Testis (tissue), 5 donors: ENCODE measurements at places on chromosomes 2 and 18. TPM values are rescaled to one million over a fixed set of nuclear protein-coding genes. Genes with fewer than 3 reads are reported as not detected.

GRCh38 chr2:120547662-120548061 is 188.0 kb upstream of the GLI2 start:
- no peak overlapping the region for H3K27ac ChIP-seq
- no peaks in the 10 kb centered on the region for H3K27me3 ChIP-seq
- H3K4me3 ChIP-seq = no peak overlapping the region
- DNase-seq = no peak
- H3K4me1 ChIP-seq = peaks cover 28% of the 10 kb centered on the region

- H3K4me1 ChIP-seq = no peaks in the 10 kb centered on the region
- no peaks in the 10 kb centered on the region for H3K27me3 ChIP-seq
- DNase-seq = peak; percentile 79
- H3K36me3 ChIP-seq = no peaks in the 10 kb centered on the region
These were observed 27.4 kb upstream of the SPR start for GRCh38 chr2:72859831-72860262.

Gene FKBP1B
- 3.0 TPM for total RNA-seq

DNA sequence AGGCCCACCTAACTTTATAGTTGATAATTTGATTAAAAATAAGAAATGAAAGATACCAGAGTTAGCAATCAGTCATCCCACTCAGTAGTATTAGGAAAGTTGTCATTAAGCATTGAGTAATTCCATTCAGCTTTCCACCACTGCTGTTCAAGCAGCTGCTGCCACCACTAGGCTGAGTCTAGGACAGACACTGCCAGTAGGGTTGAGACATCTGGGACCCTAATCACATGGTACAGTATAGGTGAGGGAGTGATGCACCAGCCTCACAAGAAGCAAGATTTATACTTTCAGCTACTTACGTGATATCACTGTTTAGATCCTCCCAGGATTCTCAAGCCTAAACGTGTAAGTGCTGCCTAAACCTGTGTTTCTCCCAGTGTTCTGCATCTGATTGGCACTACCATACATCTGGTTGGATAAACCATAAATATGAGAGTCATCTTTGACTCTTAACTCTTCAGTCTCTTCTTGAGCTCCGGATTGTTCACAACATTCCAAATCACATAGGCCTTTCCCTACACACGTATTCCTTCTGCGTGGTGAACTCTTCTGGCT is 3.2 kb downstream of the UBXN4 start:
- no peaks in the 10 kb centered on the region for H3K36me3 ChIP-seq
- no peak overlapping the region for H3K4me3 ChIP-seq
- DNase-seq = peak; percentile 32
- H3K27me3 ChIP-seq = no peaks in the 10 kb centered on the region

GRCh38 chr2:73947412-73948018 is 20.8 kb downstream of the DGUOK start:
- DNase-seq = no peak
- no peak overlapping the region for H3K27ac ChIP-seq
- H3K27me3 ChIP-seq = no peaks in the 10 kb centered on the region
- no peaks in the 10 kb centered on the region for H3K4me1 ChIP-seq
- H3K4me3 ChIP-seq = no peak overlapping the region
- H3K36me3 ChIP-seq = no peaks in the 10 kb centered on the region

Gene IHH
- total RNA-seq = 0.19 TPM

Gene KCMF1
- total RNA-seq = 53.9 TPM

Gene SULT1C4
- total RNA-seq = 3.5 TPM

- no peak for DNase-seq
- no peaks in the 10 kb centered on the region for H3K27me3 ChIP-seq
- H3K4me1 ChIP-seq = no peaks in the 10 kb centered on the region
- no peak overlapping the region for H3K4me3 ChIP-seq
- no peak overlapping the region for H3K27ac ChIP-seq
These were observed 195.5 kb downstream of the CDCA7 start for GRCh38 chr2:173550143-173550542.

DNA sequence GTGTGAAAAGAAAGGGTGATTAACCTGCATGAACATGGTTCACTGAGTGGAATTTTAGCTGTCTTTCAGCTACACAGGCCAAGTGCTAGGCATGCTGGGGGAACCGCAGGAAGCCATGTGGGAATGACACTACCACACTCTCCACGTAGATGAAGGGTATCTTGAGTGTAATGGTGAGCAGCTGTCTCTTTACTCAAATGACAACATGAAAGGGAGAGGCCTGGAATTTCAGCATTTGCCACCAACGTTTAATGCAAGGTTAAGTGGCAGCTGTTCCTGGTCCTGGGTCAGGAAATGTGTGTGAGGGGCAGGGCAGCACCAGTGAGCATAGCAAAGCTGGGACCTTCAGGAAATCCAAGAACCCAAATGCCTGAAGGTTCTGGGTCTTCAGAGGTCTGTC is 588.4 kb downstream of the SLC4A3 start:
- DNase-seq = no peak
- no peaks in the 10 kb centered on the region for H3K27me3 ChIP-seq
- no peak overlapping the region for H3K27ac ChIP-seq
- no peaks in the 10 kb centered on the region for H3K4me1 ChIP-seq
